ENCODE measurements at places on chromosomes 6 and 20.
A peak's percentile ranks its signal among the peaks of the same experiment; 100 is the strongest.

GRCh38 chr6:43720999-43721398, 33.4 kb upstream of the MRPS18A start:
- DNase-seq: no peak

DNA sequence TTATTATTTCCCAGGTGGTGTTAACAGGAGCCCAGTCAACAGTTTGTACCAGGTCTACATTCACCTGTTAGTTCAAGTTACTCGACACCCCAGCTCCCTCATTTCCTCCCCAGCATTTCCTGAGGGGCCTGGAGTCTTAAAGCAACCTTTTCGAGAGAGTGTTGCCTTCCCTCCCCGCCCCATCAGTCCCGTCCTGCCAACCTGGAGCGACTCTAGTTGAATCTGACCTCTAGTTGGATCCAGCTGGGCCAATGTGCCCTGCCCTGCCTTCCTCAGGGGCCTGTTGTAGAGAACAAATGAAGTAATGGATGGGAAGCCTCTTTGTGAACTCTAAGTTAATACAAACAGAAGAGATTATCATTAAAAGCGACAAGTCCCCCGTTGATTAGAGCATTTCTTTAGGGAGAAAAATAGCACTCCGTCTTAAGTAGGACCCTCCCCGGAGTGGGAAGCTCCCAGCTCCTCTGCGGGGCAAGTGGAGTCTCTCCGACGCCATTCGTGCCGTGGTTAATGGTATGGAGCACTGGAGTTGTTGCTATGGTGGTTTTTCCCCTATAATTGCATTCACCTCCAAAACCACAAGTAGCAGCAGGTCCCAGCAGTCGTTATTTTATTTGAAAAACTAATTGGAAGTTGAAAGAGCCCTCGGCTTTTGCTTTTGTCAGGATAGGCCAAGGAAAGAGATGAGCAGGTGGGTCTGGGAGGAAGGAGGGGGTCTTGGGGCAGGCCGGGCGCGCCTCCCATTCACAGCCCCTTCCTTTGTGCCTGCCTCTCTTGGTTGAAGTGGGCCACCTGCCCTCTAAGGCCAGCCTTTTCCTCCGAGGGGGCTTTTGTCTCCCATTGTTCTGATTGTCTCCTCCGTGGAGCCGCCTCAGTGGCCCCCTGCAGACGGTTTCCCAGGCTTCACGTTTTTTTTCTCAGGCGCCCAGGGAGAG, 16.1 kb downstream of the GHRH start:
- DNase-seq: no peak

GRCh38 chr6:2861060-2861821, 19.6 kb upstream of the SERPINB1 start:
- DNase-seq: peak; percentile 70

DNA sequence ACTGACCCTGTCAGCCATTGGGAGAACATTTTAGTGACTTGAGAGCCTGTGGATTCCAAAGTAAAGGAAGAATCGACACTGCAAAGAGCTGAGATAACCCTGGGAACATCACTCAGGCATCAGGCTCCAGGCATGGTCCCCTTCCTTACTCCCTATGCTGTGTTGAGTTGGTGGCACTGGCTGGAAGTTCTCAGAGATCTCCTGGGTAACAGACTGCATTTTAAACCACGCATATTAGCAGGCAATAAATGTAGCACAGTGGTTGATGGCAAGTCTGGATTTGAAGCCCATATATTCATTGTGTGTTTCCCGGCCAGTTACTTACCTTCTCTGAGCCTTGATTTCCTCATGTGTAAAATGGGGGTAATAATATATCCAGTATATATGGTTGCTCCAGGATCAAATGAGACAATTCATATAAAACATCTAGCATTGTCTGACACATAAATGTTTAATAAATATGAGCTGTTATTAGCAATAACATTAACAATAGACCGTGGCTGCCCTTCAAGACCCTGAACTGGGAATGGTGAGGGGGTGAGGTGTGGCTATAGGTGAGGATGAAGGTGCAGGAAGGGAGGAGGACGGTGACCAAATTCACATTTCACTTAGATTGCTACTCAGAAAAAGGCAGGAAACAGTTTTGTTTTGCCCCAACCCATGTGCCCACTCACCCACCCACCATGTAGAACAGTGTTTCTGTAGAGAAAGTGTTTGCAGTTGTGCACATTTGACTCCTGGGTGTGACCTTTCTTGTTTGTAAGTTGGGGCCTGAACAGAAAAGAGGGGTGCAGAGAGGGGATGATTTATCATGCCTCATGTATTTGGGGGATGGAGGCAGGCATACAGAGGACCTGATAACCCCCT, 2.1 kb downstream of the PLCG1 start:
- DNase-seq: no peak

GRCh38 chr6:164247106-164247505, 832.6 kb downstream of the QKI start:
- DNase-seq: no peak

- DNase-seq: no peak
Observed at GRCh38 chr6:65933390-65933789, 226.4 kb upstream of the EYS start.

DNA sequence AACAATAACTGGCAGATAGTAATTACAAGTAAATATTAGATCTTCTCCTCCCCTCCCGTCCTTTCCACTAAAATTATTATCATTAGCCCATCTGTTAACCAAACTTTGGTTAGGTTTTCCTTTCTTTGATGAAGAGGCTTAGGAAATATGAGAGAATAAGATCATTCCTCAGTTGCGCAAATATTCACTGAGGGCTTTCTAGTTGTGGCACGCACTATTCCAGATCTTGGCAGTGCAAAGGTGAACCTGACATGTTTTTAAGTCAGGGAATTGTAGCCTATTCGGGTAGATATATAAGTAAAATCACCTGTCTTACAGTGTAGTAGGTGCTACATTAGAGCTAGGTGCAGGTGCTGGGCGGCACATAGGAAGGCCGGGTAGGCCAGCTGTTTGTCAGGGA, 31.1 kb downstream of the RNF217 start:
- DNase-seq: no peak

- no peak for DNase-seq
Observed at GRCh38 chr6:125312478-125312877, 10.7 kb upstream of the HDDC2 start.

GRCh38 chr6:158647501-158647900, 2.4 kb upstream of the SYTL3 start:
- DNase-seq: no peak

- DNase-seq: no peak
Observed at GRCh38 chr20:63472862-63473390, 471 bp upstream of the KCNQ2 start.

GRCh38 chr6:103081876-103082630, 1688.5 kb downstream of the GRIK2 start:
- no peak for DNase-seq

GRCh38 chr20:25294459-25295385, 46.8 kb downstream of the PYGB start:
- peak; percentile 42 for DNase-seq

DNA sequence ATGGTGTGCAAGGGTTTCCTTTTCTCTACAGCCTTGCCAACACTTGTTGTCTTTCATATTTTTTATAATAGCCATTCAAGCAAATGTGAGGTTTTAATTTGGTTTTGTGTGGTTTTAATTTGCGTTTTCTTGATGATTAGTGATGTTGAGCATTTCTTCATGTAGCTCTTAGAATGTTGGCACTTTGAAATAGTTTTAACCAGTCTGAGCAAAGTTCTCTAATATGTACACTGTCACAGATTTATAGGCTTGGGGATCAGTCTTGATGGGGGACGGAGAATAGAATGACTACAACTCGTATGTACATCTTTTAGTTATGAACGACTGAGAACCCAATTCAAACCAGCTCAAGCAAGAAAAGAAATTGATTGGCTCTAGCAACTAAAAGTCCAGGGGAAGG, 1003.1 kb downstream of the KIF16B start:
- DNase-seq: no peak

DNA sequence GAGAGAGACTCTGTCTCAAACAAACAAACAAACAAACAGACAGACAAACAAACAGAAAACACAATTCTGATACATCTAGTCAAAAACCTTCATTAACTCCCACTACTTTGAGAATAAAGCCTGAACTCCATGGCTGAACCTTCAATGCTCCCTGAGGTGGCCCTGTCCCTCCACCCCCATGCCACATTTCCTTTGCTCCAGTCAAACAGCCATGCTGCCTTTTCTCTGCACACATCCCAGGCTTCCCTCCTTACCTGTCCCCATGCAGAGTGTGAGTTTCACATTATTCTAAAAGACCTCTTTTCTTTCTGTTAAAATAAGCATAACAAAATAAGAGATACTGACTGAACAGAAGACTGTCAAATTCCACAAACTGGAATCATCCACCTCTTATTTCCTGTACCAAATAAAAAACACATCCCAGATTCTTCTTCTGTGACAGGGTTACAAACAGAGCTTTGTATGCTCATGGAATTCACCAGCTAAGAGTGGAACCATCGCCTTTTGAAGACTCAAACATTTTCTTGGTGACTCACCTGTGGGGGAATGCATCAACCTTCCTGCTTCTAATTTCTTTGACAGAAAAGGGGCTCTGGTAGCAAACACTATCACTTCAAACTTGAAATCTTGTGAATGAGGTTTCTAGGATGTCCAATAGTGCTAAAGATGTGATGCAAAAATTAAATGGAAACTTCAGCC, 71.0 kb upstream of the SLC22A16 start:
- DNase-seq: no peak

DNA sequence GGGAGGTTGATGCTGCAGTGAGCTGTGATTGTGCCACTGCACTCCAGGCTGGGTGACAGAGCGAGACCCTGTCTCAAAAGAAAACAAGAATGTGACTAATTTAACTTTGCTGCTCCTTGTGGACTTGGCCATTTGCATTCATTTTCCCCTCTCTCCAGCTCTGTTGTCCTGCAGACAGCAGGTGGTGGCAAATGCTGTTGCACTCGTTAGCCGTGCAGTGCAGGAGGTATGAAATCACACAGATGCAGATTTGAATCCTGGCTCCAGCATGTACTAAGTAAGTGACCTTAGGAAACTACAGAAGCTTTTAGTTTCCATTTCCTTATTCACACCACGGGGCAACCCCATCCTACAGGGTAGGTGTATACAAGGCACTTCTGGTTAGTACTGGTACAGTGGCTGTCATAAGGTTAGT, 9.6 kb upstream of the BEND3 start:
- no peak for DNase-seq

- DNase-seq: no peak
Observed at GRCh38 chr6:150704447-150705192, 104.9 kb downstream of the PLEKHG1 start.

- DNase-seq: no peak
Observed at GRCh38 chr20:12068121-12068520, 150.4 kb downstream of the BTBD3 start.

DNA sequence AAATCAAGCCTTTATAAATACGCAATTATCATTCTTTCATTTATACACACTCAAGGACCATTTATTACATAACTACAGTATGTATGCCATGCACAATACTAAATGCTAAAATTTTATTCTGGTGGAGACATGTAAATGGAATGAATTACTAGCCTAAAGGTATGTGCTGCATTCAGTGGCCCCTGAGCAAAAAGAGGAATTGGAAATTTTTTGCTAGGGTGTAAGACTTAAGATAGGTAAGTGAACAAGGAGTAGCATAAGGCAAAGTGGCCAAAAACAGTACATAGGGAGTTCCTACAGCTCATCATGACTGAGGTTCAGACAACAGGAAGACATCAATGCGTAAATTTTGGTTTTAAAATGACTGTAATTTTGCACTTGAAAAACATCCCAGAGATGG, 2.3 kb upstream of the MTFR2 start:
- DNase-seq: no peak

- no peak for DNase-seq
Observed at GRCh38 chr20:37331060-37331857, 14.7 kb upstream of the SRC start.

- no peak for DNase-seq
Observed at GRCh38 chr6:158003910-158004700, 22.4 kb downstream of the SYNJ2 start.

DNA sequence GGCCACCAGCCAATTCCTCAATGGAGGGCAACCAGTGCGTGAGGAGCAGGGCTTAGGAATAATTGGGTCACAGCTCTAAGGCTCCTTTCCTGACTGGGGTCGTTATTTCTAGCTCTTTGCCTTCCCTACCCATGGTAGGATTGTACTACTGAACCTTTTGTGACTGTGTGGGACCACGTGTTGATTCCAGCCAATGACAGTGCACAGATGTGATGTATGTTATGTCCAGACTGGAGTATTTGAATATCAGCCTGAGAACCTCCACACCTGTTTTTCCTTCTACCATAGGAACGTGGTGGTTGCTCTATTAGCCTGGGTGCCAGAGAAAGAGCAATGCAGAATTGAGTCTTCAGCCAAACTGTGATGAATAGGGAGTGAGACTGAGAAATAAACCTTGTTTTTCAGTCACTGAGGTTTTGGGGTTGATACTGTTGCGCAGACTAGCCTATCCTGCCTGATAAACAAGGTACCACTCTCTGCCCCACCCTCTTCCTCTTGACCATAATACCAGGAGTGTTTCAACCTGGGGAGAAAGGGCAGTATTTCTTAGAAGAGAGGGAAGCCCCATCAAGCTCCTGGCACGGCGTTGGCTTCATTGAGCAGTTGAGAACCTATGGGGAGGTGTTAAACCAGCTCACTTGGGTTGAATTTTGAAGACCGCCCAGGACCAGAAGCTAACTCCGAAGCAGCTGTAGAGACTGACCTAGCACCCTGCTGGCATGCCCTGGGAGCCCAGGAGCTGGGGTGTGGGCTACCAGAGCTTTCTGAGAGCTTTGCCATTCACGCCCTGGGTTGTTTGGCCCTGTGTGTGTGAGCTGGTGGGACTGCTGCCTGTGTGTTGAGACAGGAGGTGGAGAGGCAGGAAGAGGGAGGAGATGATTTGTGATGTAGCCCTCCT, 105.5 kb upstream of the BACH2 start:
- peak; percentile 26 for DNase-seq

- DNase-seq: no peak
Observed at GRCh38 chr6:169171016-169171415, 82.6 kb downstream of the THBS2 start.

- no peak for DNase-seq
Observed at GRCh38 chr6:66662196-66662595, 955.2 kb upstream of the EYS start.

DNA sequence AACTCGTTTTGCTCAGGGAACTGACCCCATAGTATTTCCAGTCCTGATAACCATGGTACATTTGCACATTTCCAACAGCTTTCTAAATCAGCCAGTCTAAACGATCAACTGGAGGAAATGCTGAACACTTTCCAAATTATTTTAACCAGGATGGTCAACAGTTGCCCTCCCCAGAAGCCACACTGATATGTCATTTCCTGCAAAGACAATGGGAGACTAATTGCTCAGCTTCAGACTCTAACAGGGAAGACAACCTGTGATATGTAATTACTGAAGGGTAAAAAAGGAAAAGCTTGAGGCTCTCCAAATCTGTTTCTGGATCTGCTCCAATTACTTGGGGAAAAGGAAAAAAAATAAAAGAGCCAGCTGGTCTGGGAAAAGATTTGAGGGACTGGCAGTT, 88.8 kb downstream of the FYN start:
- no peak for DNase-seq

DNA sequence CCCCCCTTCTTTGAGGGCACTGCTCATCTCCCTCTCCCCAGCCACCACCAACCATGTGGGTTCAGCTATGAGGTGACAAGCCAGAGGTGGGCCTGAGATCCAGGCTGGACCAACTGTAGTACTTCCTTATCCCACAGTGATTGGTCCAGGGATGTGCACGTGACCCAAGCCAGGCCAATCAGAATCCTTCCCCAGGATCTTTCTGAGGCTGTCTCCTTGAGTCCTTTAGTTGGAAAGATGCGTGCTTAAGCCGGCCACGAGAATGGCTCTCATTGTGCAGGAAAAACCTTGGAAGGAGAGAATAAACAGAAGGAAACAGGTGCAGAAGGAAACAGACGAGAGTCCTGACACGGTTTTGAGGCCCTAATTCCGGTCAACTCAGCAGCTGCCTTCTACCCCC, 39.2 kb downstream of the ZC3H12D start:
- no peak for DNase-seq
